ENCODE measurements at places on chromosomes 5 and 9.

DNA sequence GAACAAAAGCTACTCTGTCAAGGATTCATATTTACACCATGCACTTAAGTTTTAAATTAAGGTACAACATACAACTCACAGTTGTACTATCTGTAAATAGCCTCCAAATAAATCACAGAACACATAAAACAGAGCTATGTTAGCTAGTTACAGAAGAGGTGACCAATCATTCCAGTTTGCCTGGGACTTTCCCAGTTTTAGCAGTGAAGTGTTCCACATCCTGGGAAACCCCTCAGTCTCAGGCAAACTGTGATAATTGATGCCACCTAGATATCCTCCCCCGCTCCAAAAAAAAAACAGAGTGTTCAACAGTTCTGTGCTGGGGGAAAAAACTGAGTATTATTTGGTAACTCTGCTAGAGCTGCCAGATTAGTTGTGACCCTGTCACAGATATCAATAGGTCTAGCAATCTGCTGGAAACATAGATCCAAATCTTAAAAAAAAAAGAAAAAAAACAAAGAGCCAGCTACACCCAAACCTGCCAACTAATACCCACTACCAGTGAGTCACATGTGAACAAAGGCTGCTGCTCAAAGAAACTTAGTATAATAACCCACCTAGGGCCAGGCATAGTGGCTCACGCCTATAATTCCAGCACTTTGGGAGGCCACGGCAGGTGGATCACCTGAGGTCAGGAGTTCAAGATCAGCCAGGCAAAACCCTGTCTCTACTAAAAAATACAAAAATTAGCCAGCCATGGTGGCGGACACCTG, 5.7 kb downstream of the TBCA start:
- H3K36me3 ChIP-seq = peaks cover 81% of the 10 kb centered on the region
- no peak overlapping the region for H3K27ac ChIP-seq
- no peaks in the 10 kb centered on the region for H3K27me3 ChIP-seq
- peaks cover 22% of the 10 kb centered on the region for H3K4me1 ChIP-seq
- no peak for DNase-seq

DNA sequence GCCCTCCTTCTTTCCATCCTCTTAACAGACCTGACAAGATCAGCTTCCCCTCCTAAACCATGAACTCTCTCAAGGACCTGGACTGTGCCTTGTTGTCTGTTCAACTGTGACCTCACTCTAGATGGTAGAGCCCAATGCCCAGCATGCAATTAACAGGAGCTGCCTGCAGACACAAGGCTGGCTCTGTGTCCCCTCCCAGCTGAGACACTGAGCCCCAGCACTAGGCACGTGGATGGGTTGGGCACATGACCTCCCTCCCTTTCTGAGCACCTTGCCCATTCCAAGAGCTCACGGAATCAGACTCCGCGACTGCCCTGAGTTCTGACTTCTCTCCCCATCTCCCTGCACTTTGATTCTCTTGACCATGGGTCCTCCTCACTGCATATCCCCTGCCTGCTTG, 93.5 kb upstream of the LRRTM2 start:
- H3K4me3 ChIP-seq = no peak overlapping the region
- H3K36me3 ChIP-seq = no peaks in the 10 kb centered on the region
- no peak overlapping the region for H3K27ac ChIP-seq
- peak; percentile 17 for DNase-seq
- H3K4me1 ChIP-seq = no peaks in the 10 kb centered on the region
- no peaks in the 10 kb centered on the region for H3K27me3 ChIP-seq

DNA sequence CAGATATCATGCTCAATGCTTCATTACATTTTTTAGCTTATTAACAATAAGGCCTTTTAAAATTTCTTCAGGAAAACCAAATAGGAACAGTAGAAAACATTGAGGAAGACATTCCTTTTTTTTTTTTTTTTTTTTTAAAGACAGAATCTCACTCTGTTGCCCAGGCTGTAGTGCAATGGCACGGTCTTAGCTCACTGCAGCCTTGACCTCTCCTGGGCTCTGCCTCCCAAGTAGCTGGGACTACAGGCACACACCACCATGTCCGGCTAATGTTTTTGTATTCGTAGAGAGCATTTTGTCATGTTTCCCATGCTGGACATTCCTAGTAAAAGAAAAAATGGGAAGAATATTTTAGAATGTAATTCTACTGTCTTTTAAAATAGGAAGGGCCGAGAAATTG, 60.3 kb downstream of the LMNB1 start:
- no peak overlapping the region for H3K4me3 ChIP-seq
- no peaks in the 10 kb centered on the region for H3K27me3 ChIP-seq
- H3K36me3 ChIP-seq = peaks cover 66% of the 10 kb centered on the region
- no peaks in the 10 kb centered on the region for H3K4me1 ChIP-seq
- DNase-seq = no peak
- H3K27ac ChIP-seq = no peak overlapping the region

DNA sequence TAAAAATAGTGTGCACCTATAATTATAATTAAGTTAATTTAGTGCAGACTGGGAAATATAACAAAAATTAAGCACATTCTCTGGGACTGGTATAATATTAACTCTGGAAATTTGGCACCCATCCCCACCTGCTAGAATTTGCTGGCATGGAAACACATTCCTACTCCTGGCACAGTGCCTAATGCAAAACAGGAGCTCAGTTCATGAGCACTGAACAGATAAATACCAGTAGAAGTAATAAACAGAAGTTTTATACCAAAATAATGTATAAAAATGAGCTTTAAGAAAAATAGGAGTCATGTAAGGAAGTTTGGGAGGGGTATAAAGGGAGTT, 23.7 kb upstream of the NPR3 start:
- peaks cover 8% of the 10 kb centered on the region for H3K4me1 ChIP-seq
- H3K27me3 ChIP-seq = no peaks in the 10 kb centered on the region
- DNase-seq = no peak
- no peaks in the 10 kb centered on the region for H3K36me3 ChIP-seq
- H3K27ac ChIP-seq = no peak overlapping the region

All from RWPE2 (cell line).